Activated CD4-positive, alpha-beta memory T cell treated with anti-CD3 and anti-CD28 coated beads, Interleukin-2, amount 10 ng/mL, durations not matched to agents 7 days and 5 days (primary cell): ENCODE measurements at places on chromosomes 3 and 15. TPM values are rescaled to one million over a fixed set of nuclear protein-coding genes. Genes with fewer than 3 reads are reported as not detected.

Gene GOLGA6A
- not detected for total RNA-seq

Gene CRBN
- 62.8 TPM for total RNA-seq

Gene UBE2Q2
- total RNA-seq = 49.6 TPM

Gene THPO
- not detected for total RNA-seq

Gene IMPG2
- total RNA-seq = 0.25 TPM

Gene LHFPL4
- total RNA-seq = 0.05 TPM

Gene POLR2M
- total RNA-seq = 70.6 TPM

Gene CHRM5
- not detected for total RNA-seq

Gene ZKSCAN7
- 0.60 TPM for total RNA-seq

Gene UNC13C
- not detected for total RNA-seq

Gene PARP6
- 58.8 TPM for total RNA-seq
